ENCODE measurements at places on chromosomes 16 and 17. TPM values are rescaled to one million over a fixed set of nuclear protein-coding genes. Genes with fewer than 3 reads are reported as not detected.

- H3K27ac ChIP-seq = no peak overlapping the region
- H3K4me3 ChIP-seq = no peak overlapping the region
- H3K4me1 ChIP-seq = no peaks in the 10 kb centered on the region
- no peaks in the 10 kb centered on the region for H3K27me3 ChIP-seq
These were observed 27.9 kb downstream of the MBTPS1 start for GRCh38 chr16:84088695-84089395.

DNA sequence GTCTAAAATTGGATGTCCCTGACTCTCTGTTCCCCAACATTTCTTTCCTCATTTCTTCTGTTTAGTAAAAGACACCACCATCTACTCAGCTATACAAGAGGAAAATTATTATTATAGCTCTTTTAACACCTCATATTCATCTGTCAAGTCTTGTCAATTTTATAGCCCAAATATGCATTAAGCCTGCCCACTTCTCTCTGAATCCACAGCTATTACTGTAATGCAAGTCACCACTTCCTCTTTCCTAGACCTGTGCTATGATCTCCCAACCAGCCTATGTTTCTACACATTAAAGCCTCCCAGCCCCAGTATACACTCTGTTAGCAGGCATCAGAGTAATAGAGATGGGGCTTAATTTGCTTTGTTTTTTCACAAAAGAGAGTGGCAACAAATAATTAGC lies 252.9 kb downstream of the GRIN2A start:
- H3K4me3 ChIP-seq = no peak overlapping the region
- H3K27me3 ChIP-seq = peaks cover 10% of the 10 kb centered on the region
- no peak for DNase-seq
- no peak overlapping the region for H3K27ac ChIP-seq
- no peaks in the 10 kb centered on the region for H3K4me1 ChIP-seq

PNMT gene
- total RNA-seq = 0.75 TPM

ITGB4 gene
- 448 TPM for total RNA-seq

CACNG1 gene
- total RNA-seq = not detected

All from PC-9 (cell line).